ENCODE measurements at places on chromosomes 1 and 21.

DNA sequence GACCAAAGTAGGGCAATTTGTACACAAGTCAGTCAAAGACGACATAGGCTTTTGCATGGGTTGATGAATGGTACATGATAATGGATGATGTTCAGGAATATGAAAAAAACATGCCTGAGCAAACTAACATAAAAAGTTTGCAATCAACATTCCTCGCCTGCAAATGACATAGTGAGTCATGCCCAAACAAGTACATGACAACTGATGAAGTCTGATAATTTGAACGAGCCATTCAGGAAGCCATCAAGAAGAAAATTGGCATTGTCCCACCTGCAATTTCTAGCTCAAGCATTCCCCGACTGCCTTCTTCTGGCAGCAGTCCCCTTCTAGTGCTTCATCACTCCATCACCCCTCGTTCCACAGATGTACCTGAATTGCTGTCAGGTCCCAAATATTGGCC is 118.4 kb upstream of the NR5A2 start:
- DNase-seq: no peak

GRCh38 chr1:178774263-178774662 is 49.2 kb downstream of the RALGPS2 start:
- DNase-seq: no peak

GRCh38 chr21:33268737-33269441 is 2.7 kb downstream of the IL10RB start:
- no peak for DNase-seq

- DNase-seq: no peak
These were observed 2.0 kb downstream of the IFFO2 start for GRCh38 chr1:18954270-18955071.

DNA sequence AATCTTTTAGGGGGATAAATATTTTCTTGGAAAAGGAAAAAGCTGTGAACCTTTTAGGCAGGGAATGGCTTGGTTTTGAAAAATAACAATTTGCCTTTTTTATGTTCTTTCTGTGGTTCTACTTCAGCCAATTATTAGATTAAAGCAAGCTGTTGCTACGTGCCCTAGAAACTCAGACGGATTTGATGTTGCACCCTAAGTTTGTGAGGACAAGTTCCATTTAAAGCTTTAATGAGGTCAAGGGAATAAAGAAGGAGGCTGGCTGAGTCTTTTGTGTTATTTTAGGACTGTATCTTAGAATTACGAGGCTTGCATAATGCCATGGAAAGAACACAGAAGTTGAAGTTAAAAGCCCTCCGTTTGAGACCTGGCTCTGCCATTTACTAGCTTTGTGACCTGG is 216.9 kb downstream of the NUF2 start:
- no peak for DNase-seq

- peak; percentile 64 for DNase-seq
These were observed 161.2 kb downstream of the RUNX1 start for GRCh38 chr21:34887725-34888568.

GRCh38 chr1:39174390-39175081 is 30.0 kb upstream of the MACF1 start:
- no peak for DNase-seq

DNA sequence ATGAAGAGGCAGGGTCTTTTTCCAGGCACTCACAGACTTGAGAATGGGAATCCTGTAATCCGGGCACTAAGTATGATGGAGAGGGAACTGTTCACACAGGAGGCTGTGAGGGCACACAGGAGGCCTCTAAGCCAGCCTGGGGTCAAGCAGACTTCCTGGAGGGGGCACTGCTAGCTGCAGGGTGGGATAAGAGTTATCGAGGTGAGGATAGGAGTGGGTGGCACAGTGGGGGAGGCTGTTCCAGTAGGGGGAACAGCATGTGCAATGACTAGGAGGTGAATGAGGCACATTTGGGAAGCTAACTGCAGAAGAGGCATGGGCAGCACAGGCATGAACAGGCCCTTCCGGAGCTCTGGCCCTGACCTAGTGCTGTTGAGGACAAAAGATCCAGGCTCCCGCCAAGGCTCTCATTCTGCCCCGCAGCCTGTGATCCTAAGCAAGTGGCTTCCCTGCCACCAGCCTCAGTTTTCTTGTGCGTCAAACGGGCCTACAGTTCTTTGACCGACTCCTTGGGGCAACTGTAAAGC is 216.7 kb downstream of the TRABD2B start:
- no peak for DNase-seq

DNA sequence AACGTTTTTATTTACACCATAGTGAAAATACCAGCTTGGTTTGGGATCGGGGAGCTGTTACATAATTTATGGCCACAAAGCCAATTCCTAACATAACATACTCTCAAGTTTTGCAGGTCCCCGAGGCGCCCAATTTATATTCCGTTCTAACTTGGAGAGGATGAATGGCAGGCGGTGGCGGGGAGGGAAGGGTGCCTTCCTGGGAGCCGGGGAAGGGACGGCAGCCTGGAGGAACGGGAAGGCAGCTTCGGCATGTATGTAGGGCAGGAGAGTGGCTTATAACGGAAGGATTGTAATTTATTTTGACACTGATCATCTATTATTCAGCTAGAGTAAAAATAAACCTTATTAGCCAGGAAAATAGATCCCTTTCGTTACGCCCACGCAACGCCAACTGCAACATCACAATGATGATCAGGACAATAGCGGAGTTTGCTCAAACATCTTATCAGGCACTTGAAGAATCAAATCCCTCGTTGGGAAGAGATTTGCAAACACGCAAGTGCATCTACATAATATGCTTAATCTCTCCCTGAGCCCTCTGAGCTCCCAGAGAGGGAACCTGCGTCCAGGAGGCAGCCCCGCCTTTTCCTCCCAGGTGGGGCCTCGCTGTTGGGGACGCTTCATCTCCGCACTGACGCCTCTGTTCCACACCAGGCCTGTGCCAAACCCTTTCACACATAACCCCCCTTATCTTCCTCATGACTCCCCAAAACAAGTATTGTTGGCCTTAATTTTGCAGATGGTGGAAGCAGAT is 93.7 kb upstream of the C1orf174 start:
- DNase-seq: no peak

DNA sequence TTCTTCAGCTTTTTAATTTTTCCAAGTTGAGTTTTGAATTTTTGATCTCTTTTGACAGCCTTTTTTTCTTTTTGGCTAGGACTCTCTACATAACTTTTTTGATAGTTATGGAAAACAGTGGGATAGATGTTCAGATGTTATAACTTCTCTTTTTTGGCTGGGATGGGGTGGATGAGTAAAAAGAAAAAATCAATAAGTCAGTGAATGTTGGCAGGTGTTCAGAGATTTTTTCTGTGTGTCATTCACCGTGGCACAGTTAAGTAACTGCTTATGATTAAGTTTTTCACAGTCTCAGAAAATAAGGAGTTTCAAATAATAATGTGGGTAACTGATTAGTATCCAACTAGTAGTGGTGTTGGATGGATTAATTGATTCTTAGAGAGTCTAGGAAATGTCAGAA is 24.0 kb downstream of the HS2ST1 start:
- DNase-seq: no peak

- no peak for DNase-seq
These were observed 18.9 kb downstream of the CDK18 start for GRCh38 chr1:205523261-205523890.

- no peak for DNase-seq
These were observed 7.9 kb upstream of the IBA57 start for GRCh38 chr1:228157729-228158126.

DNA sequence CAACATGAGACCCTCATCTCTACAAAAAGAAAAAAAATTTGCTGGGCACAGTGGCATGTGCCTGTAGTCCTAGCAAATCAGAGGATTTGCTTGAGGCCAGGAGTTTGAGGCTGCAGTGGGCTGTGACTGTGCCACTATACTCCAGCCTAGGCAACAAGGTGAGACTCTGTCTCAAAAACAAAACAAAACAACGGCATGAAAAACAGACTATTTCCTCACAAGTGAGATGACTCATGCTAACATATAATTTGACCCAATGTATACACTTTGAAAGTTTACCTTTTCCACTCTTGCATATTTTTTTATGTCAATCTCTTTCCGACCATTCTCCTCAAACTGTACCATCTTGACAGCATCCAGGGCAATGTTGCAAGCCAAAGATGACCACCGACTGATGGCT is 17.5 kb downstream of the CCT3 start:
- no peak for DNase-seq

DNA sequence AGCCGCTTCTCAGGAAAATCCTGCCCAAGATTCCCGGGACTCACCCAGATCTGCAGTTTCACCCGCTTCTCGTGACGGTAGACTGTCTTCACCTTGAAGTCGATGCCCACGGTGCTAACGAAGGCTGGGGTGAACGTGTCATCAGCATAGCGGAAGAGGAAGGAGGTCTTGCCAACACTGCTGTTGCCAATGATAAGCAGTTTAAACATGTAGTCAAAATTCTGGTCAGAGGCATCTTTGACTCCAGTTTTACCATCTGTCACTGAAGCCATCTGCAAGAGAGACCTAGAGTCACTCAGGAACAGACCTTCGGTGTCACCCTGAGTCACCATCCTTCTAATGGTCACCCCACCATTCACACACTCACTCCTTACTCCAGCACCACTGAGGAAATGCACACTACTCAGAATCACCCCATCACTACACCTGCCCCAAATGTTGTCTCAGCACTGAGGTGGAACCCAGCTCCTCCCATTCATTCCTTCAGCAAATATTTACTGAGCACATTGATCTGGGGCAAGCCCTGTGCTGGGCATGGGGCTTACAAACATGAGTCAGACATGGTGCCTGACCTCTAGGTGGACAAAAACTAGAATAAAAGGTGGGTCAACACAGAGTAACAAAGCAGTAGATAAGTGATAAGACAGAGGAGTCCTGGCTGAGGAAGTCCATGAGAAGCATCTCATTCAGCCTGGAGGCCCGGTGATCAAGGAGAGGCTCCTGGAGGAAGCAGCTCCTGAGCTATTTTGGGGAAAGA is 13.5 kb downstream of the RAB3B start:
- DNase-seq: no peak

- no peak for DNase-seq
These were observed 452.1 kb downstream of the TTLL7 start for GRCh38 chr1:83546874-83547273.

- no peak for DNase-seq
These were observed 26.5 kb upstream of the RPL11 start for GRCh38 chr1:23664837-23665795.

- no peak for DNase-seq
These were observed 59.6 kb upstream of the CSF3R start for GRCh38 chr1:36542024-36542961.

DNA sequence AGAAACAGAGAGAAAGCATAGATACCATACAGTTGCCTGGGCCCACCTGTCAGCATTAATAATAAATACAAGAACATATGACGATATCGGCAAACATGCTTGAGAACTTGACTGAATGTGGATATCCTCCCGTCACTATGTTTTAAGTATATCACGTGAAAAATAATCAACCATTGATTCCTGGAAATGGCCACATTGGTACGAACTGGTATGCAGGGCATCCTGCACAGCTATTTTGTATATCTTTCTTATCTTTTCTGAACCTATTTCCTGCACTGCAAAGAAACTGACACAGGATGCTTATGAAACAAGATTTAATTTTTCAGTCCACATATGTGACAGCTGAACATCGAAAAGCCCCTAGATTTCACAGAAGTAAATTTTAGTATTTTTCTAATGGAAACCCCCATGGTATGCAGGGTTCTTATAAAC is 22.8 kb upstream of the RGS1 start:
- DNase-seq: no peak

DNA sequence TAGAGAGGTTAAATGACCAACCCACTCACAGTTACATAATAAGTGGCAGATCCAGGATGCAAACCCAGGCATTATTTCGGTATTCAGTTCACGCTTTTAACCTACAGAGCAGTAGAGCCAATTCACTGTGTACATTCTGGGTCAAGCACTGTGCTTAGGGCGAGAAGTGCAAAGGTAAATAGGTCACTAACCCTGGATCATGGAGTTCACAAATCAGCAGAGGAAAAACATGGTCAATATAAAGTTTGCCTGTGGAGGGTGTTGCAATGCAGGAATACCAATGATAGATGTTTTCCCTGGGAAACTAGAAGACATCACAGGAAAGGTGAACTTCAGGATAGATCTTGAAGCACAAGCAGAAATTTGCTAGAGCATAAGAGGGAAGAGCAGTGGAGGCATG is 253.4 kb upstream of the NFIA start:
- no peak for DNase-seq

GRCh38 chr1:54424398-54424797 is 18.2 kb upstream of the SSBP3 start:
- DNase-seq: no peak

GRCh38 chr1:62685431-62685859 is 2.7 kb downstream of the DOCK7 start:
- no peak for DNase-seq

DNA sequence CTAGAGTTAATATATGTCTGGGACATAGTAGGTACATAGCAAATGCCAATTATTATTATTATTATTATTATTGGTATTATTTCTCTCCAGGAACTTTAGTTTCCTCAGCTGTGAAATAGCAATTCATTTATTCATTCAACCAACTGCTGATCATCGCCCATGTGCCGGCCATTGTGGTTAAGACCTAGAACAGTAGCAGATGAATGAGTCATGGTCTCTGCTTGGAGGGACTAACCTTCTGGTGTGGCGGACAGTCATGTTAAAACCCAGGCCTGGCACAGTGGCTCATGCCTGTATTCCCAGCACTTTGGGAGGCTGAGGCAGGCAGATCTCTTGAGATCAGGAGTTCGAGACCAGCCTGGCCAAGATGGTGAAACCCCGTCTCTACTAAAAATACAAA is 23.8 kb upstream of the LDLRAP1 start:
- DNase-seq: no peak

DNA sequence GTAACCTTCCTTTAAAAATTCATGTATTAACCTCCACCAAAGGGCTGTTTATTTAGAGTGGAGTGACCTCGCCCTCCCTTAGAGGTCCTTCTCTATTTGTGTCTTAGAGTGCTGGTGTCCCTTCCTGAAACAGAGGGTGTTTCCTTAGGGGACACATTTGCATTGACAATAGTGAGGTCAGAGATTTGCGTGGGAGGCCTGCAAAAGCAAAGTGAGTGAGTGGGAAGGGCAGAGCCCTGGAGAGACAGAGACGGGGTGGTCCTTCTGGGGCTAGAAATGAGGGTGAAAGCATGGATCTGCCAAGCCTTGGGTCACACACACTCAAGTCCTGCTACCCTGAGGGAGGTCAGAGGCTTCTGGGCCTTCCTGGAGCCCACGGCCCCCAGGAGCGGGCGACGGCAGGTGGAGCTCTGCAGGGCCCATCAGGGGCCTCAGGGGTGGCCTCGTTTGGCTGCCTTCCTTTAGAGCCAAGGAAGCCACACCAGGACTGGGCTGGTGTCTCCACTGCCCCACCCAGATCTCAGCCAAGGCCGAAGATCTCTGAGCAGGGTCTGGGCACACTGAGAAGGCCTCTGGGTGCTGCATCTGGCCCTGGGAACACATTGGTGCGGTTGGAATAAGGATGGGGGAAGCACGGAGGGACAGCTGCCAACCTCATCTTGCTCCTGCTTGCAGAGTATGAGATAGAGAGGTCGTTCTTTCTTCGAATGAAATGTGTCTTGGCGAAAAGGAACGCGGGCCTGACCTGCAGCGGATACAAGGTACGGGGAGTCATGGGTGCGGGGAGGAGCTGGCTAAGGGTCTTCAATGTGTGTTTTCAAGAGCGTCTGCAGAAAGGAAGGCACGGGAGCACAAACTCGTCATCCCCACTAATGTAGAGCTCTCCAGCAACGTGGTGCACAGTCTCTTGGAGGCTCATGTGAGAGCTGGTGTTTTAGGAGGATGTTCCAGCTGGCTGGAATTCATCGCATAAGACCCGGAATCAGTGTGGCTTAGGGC is 23.8 kb downstream of the SIM2 start:
- no peak for DNase-seq

- DNase-seq: no peak
These were observed 220.1 kb downstream of the TOMM20 start for GRCh38 chr1:234908571-234908970.

All from GOT3 (cell line).